ENCODE measurements at places on chromosomes 12 and 14.
A peak's percentile ranks its signal among the peaks of the same experiment; 100 is the strongest.

GRCh38 chr14:31480156-31480555 is 7.7 kb downstream of the GPR33 start:
- DNase-seq = no peak

- DNase-seq = no peak
Observed at GRCh38 chr14:74910556-74910955, 12.5 kb downstream of the RPS6KL1 start.

GRCh38 chr12:6532051-6532926 is 2.0 kb upstream of the GAPDH start:
- peak; percentile 67 for DNase-seq

DNA sequence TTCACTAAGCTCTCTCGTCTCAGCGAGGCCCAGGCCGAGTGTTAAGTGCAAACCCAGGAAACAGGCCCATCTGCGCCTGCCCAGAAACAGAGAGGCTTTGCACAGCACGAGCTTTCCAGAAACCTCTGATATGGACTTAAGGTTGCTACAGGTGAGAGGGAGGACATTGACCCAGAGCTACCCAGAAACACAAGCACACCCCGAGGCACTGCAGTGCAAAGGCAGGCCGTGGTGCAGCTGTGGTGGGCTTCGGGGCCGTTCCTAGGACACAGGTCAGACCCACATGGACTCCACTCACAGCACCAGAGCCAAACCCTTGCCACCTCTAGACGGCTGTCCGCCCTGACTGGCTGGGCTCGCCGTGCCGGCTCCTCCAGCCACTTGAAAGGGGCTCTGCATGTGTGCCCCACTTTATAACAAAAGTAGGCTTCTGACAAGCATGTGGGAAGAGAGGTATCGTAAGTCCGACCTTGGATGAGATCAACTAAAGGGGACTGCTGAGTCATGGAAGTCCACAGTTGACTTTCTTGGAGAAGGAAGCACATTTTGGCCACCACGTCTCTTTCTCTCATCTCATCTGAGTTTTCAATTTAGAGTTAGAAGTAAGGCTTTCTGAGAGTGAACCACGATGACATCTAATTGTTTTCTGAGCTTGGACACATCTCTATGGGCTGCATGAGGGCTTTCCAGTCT is 38.2 kb downstream of the CACNA2D4 start:
- DNase-seq = no peak

- DNase-seq = no peak
Observed at GRCh38 chr14:38208618-38209562, 1.2 kb downstream of the SSTR1 start.

- DNase-seq = no peak
Observed at GRCh38 chr14:87170179-87170578, 822.8 kb downstream of the GALC start.

- no peak for DNase-seq
Observed at GRCh38 chr14:75461303-75461702, 33.5 kb downstream of the JDP2 start.

DNA sequence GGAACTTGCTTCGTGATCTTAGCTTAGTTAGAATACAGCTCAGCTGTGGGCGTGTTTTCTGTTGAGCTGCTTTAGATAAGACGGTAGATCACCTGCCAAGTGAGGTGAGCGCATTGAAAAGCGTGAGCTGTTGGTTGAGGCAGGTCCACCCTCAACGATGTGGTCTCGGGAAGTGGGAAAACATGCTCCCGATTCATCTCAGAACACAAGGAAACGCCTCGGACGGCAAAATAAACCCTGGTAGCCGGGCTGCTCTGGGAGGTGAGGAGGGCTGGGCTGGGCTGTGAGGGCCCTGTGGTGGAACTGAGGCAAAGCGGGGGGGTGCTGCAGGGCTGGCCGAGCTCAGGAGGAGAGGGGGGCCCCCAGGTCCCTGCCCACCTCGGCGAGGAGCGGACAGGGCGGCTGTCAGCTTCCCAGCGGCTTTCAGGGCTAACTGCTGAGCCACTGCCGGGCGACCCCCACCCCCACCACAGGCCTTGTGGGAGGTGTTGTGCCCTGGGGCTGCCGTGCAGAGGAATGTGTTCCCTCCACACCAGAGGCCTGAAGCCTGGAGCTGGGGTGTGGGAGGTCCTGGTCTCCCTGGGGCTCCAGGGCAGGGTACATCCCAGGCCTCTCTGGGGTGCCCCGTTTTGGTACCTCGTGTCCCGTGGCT is 30.7 kb downstream of the NOC4L start:
- DNase-seq = no peak

DNA sequence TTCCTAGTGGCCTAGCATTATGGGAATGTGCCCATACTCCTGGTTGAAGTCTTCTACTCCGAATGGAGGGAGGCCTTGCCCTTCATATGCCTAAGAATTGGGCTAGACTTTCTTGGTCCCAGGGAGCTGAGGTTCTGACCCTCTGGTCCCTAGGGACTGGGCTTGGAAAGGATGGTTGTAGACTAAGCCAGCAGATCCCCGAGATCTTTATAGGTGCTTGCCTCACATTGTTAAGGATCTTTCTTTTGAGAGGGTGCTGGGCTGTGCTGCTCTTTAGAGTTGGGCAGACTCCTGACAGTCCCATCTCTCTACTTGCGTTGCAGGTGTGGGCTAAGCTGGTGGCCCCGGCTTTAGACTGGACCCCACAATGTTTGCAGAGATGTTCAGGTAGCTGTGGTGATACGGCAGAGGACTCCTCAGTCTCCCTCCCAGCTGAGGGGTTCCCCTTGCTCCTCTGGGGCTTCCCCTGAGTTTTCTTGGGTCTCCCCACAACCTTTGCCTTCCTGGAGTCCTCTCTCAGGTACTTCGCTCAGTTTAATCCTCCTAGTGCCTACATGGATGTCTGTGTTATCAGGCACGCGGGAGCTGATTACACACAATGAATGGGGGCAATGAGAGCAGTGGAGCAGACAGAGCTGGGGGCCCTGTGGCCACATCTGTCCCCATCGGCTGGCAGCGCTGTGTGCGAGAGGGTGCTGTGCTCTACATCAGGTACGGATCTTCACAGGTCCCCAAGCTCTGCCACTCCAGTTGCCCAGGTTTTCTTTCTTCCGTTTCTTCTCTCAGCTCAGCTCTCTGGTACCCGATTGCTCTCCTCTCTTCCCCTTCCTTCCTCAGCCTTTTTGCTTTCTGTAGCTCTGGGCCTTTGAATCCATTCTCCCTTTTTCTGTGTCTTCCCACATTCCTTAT is 1.3 kb downstream of the MBD6 start:
- DNase-seq = no peak

- DNase-seq = no peak
Observed at GRCh38 chr12:57235728-57236131, 6.2 kb downstream of the SHMT2 start.

GRCh38 chr14:85535321-85535720 is 5.4 kb downstream of the FLRT2 start:
- DNase-seq = no peak

GRCh38 chr14:42814817-42815216 is 1208.1 kb downstream of the LRFN5 start:
- no peak for DNase-seq

GRCh38 chr12:109855377-109855776 is 22.2 kb upstream of the TRPV4 start:
- DNase-seq = no peak

GRCh38 chr12:15592934-15593333 is 196.3 kb downstream of the EPS8 start:
- DNase-seq = no peak

GRCh38 chr12:110039085-110039807 is 9.1 kb downstream of the C12orf76 start:
- DNase-seq = no peak

DNA sequence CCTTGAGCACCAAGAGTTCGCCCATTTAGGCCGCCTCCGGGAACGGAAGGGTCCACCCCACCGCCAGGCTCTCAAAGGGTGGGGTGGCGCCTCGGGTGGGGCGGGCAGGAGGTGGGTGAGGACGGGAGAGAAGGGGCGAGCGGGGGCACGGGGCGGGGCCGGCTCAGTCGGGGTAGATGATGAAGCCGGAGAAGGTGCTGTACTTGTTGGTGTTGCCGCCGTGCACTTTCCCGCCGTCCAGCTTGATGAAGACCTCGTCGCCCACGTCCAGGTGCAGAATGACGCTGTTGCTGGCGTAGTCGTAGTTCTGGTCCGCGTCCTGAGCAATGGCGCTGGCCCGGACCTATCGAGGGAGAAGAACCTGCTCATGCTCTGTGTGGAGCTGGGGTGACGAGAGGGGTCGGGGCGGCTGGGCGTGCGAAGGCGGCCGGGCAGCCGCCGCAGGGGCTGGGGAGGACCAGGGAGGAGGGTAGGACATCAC is 4.1 kb downstream of the C1QL4 start:
- DNase-seq = no peak

DNA sequence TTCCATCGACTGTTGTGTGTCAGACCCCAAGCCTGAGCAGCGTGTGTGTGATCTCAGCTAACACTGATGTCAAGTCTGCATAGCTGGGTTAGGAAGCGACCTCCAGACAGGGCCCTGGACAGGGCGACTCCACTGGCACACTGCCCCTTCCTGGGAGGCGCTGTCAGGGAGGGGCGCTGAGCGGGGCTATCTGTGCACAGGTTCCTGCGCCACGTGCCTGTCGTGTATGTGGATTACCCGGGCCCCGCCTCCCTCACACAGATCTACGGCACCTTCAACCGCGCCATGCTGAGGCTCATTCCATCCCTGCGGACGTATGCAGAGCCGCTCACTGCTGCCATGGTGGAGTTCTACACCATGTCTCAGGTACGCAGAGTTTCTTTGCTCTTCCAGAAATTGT is 53.9 kb downstream of the DYNC1H1 start:
- no peak for DNase-seq

DNA sequence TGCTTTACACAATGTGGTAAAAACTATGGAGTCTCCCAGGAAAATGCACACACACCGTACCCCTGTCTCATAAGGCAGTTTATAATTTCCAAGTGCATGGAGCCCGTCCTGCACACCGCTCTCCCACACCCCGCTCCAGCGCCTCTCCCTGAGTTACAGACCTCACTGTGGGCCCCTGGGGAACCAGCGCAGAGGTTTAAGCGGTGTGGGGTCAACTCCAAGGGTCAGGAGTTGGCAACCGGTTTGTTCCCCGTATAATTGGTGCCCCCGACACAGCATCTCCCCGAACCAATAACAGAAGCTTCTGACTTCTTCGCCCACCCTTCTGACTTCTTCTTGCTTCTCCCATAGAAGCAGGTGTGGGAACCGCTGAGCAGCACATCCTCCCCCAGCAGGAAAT is 58.4 kb upstream of the DDX11 start:
- DNase-seq = no peak

- peak; percentile 65 for DNase-seq
Observed at GRCh38 chr12:31896514-31897039, 62.6 kb upstream of the RESF1 start.

DNA sequence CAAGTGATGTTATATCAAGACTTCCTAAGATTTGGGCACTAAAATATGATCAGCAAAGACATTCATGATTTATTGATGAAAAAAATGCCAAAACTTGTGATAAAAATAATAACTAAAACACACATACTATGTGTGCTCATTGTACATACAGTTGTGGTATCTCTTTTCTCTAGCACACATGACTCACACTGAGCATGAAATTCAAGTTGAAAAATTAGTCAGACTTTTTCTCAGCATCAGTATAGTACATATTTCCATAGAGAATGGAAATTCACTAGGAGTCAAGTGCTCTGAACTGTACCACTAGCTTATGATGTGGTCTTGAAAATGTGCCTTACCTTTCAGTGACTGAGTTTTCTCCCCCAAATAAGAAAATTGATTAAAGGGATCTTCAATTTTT is 471.8 kb upstream of the FLRT2 start:
- no peak for DNase-seq

- no peak for DNase-seq
Observed at GRCh38 chr12:84043355-84043754, 869.2 kb downstream of the SLC6A15 start.

GRCh38 chr12:9707356-9707755 is 25.5 kb downstream of the CLECL1 start:
- no peak for DNase-seq

DNA sequence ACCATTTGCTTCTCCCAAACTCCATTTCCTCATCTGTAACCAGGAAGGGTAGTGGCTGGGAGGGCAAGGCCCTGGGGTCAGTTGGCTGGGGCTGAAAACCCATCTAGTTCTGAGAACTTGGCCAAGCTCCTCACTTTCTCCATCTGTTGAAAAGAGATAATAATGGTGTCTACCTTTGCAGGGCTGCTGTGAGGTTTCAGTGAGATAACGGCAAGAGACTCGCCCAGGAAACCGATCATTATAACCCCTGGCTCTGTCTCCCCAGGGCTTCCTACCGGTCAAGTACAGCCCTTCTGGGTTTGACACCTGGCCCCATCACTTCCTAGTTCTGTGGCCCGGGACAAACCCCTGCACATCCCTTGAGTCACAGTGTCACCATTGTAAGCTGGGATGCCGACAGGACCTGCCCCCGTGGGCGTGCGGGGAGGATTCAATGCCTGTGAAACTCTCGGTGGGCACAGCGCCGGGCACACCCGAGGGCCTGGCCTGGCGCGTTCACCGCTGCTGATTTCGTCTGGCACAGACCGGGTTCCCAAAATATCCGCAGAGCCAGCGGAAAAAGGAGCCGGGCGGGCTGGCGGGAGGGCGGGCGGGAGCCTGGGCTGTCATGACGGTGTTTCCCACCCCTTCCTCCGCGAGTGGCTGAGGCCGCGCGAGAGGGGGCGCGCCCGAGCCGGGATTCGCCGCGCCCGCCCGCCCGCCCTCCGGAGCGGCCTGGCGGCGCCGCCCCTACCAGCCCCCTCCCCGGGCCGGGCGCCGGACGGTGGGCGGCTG is 4.4 kb downstream of the KMT5A start:
- peak; percentile 55 for DNase-seq

DNA sequence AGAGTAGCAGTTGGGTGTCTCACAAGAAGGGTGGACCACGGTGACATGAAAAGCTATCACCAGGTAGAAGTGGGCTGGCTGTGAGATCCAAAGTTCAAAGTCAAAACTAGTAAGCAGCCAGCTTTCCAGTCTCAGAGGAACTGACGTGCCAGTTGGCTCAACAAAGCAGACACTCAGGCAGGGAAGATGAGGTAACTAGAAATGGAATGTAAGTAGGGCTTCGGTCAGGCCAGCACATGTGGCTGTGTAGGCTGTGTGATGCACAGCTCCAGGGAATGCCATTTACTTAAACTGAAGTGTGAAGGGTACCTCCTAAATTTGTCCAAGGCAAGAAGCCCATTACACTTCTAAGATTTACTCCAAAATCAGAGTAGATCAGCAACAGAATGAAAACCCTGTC is 43.6 kb downstream of the PTPRR start:
- DNase-seq = no peak

DNA sequence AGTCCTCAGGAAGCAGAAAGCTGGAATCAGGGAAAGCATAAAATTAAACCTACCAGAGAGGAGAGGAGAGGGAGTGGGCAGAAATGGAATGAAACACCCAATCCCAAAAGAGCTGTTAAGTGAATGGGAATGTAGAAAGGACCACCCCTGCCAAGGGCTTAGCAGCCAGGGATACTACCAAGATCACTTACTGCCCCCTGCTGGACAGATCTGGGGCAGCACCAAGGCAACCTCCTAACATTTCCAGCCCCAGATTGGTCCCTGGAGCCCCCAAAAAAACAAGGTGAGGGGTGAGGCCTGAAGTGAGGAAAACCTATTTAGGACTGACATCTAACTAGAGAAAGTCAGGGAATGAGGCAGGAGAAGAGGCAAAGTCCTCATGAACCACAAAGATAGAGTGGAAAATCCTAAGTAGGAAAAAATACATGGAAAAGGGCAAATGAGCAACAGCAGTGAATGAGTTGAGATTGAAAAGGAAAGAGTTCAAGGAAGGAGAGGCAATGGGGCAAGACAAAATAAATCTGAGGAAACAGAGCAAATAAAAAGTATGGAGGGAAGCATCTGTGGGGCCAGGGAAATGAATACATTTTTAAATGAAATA is 11.2 kb upstream of the FKBP11 start:
- DNase-seq = peak; percentile 72
